Activated CD8-positive, alpha-beta memory T cell treated with anti-CD3 and anti-CD28 coated beads, Interleukin-2, amount 10 ng/mL, durations not matched to agents 7 days and 5 days (primary cell): ENCODE measurements at places on chromosomes 16 and 17. TPM values are rescaled to one million over a fixed set of nuclear protein-coding genes. Genes with fewer than 3 reads are reported as not detected.

- H3K27ac ChIP-seq, result no peak overlapping the region
- H3K27me3 ChIP-seq, result peaks cover 44% of the 10 kb centered on the region
- H3K4me1 ChIP-seq, result no peaks in the 10 kb centered on the region
- no peaks in the 10 kb centered on the region for H3K36me3 ChIP-seq
These were observed 512 bp upstream of the ADAMTS18 start for GRCh38 chr16:77435272-77435820.

DNA sequence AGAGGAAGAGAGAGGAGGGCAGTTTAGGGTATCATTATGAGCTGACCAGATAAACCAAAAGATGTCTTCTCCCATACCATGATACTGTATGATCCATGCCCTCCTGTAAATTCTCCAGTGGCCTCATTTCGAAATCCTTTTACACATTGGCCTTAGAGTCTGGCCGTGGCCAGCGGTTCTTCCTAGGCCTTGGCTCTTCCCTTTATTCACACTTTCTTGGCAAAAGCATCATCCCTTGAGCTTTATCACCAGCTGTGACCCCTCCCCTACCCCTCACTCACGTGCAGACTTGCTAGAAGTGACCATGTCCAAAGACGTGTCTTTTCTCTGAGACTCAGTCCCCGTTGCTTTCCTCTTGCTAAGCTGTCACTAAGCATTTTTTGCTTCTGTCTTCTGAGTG, 22.8 kb downstream of the KATNIP start:
- H3K27me3 ChIP-seq, result no peaks in the 10 kb centered on the region
- no peaks in the 10 kb centered on the region for H3K4me1 ChIP-seq
- H3K27ac ChIP-seq, result no peak overlapping the region
- DNase-seq, result no peak
- no peaks in the 10 kb centered on the region for H3K36me3 ChIP-seq

DNA sequence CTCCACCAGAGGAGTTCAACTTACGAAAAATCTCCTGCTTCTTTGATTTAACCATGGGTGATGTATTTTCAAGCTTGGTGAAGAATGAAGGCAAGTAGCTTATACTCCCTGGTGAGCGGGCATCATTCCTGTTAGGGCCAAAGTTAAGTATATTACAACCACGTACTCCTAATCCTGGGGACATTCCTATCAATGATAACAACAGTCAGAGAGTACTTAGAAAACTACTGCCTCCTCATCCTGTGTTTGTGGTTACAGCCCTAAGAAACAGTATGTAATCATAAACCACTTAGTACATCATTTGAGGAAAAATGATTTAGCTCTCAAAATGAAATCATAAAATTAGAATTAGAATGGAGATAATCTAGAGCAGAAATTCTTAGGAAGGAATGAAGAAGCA, 47.3 kb downstream of the TTC19 start:
- no peak for DNase-seq
- peaks cover 49% of the 10 kb centered on the region for H3K36me3 ChIP-seq
- H3K4me1 ChIP-seq, result peaks cover 15% of the 10 kb centered on the region
- no peaks in the 10 kb centered on the region for H3K27me3 ChIP-seq

- no peaks in the 10 kb centered on the region for H3K4me1 ChIP-seq
- H3K4me3 ChIP-seq, result no peak overlapping the region
- peaks cover 4% of the 10 kb centered on the region for H3K27me3 ChIP-seq
- no peak overlapping the region for H3K27ac ChIP-seq
These were observed 347.3 kb downstream of the NPIPA8 start for GRCh38 chr16:17989255-17989654.

DNA sequence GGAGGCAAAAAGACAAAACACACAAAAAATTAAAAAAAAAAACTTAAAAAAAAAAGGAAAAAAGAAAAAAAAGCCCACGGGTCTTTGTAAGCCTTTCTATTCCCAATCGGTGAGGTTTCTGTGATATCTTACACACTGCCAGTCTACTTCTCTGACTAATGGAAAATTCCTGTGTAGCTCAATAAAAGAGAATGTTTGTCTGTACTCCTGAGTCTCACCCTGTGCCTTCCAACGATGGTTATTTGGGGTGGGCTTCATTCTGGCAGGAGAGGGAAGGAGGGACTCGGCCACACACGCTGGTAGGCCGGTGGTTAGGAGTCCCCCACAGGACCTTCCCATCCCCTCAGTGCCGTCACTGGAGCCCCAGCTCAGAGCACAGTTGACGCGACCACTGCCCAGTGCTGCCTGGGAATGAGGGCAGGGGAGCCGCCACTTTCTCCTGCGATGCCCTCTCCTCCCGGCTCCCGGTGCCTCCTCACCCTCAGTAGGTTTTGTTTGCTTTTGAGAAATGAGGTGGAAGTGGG, 68.0 kb downstream of the AMFR start:
- H3K36me3 ChIP-seq, result peaks cover 4% of the 10 kb centered on the region
- no peaks in the 10 kb centered on the region for H3K27me3 ChIP-seq
- peak overlapping the region; percentile 78 for H3K4me3 ChIP-seq
- peak overlapping the region; percentile 89 for H3K27ac ChIP-seq
- H3K4me1 ChIP-seq, result peaks cover 23% of the 10 kb centered on the region
- no peak for DNase-seq

DNA sequence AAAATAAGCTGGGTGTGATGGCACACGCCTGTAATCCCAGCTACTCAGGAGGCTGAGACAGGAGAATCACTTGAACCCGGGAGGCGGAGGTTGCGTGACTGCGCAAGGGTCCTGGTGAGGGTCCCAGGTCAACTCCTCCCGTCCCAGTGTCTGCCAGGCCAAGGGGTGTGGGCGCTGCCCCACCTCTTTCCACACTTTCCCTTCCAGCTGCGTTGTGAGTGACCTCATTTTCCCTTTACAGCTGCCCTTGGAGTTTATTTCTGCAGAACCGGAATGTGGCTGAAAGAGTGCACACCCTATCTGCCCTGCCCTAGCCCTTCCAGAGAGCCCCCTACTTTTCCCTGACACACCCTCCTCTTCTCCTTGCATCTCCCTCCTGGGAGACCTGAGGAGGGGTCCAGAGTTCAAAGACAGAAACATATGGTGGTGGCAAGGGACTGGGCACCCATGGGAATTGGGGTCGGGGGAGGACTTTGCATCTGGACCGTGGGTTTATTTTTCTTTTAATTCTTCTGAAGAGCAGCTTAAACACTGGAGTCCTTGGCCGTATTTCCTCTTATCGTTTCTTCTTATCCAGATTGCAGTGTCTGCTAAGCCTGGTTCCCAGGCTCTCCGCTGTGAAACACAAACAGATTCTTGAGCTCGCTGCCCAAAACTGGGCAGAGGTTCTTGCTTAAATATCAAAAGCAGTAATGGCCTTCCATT, 20.9 kb downstream of the MRC2 start:
- no peak overlapping the region for H3K4me3 ChIP-seq
- DNase-seq, result no peak
- H3K27ac ChIP-seq, result no peak overlapping the region
- peaks cover 2% of the 10 kb centered on the region for H3K36me3 ChIP-seq
- peaks cover 73% of the 10 kb centered on the region for H3K27me3 ChIP-seq

GRCh38 chr17:7903154-7904103, 12.7 kb downstream of the RNF227 start:
- H3K4me1 ChIP-seq, result no peaks in the 10 kb centered on the region
- no peak overlapping the region for H3K4me3 ChIP-seq
- H3K36me3 ChIP-seq, result peaks cover 52% of the 10 kb centered on the region
- DNase-seq, result no peak
- H3K27ac ChIP-seq, result no peak overlapping the region

DNA sequence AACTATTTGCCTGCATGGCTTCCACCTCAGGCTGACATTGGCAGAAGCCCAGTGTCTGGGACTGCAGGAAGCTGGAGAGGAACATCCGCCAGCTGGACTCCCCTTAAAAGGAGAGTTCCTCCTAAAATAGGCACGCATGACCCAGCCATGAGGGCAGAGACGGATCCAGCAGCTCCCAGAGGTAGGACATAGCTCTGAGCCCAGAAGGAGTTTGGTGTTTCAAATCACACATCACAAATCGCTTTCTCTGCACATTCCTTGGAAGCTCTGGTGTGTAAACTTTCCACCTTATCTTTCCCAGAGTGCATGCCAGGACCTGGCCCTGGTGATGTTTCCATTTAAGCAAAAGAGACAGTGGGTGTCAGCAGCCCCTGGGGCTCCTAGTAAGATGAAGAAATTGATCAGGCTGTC, 231.1 kb upstream of the CDH5 start:
- H3K4me3 ChIP-seq, result no peak overlapping the region
- no peaks in the 10 kb centered on the region for H3K4me1 ChIP-seq
- no peak for DNase-seq
- no peaks in the 10 kb centered on the region for H3K36me3 ChIP-seq
- H3K27ac ChIP-seq, result no peak overlapping the region

- H3K4me3 ChIP-seq, result no peak overlapping the region
- no peaks in the 10 kb centered on the region for H3K4me1 ChIP-seq
- no peaks in the 10 kb centered on the region for H3K27me3 ChIP-seq
- no peaks in the 10 kb centered on the region for H3K36me3 ChIP-seq
- DNase-seq, result no peak
- no peak overlapping the region for H3K27ac ChIP-seq
These were observed 34.8 kb upstream of the ERN1 start for GRCh38 chr17:64164596-64165285.

The CACNG3 gene
- total RNA-seq, result not detected

The XAF1 gene
- total RNA-seq, result 261 TPM

The SLFN14 gene
- total RNA-seq, result 0.07 TPM

The WNT9B gene
- total RNA-seq, result not detected

The PYY gene
- total RNA-seq, result not detected
